Epithelial cell of proximal tubule (primary cell): ENCODE measurements at places on chromosomes 2 and 18.
A peak's percentile ranks its signal among the peaks of the same experiment; 100 is the strongest.

DNA sequence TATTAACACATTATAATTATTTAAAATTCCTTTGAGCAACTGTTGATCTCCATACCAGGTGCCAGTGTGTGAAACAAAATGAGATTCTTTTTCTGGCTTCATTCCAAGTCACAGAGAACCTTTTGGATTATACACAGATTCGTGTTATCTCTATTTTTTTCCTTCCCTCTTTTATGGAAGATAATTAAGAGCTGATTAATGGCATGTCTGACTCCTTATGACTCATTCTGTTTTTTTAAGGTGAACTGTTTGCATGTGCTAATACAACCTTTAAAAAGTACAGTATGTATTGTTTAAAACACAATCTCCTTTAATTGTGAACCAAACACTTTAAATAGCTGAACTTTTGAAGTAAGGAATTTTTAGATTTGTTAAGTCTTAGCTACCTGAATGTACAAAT lies 39.3 kb downstream of the PELI1 start:
- DNase-seq: no peak

DNA sequence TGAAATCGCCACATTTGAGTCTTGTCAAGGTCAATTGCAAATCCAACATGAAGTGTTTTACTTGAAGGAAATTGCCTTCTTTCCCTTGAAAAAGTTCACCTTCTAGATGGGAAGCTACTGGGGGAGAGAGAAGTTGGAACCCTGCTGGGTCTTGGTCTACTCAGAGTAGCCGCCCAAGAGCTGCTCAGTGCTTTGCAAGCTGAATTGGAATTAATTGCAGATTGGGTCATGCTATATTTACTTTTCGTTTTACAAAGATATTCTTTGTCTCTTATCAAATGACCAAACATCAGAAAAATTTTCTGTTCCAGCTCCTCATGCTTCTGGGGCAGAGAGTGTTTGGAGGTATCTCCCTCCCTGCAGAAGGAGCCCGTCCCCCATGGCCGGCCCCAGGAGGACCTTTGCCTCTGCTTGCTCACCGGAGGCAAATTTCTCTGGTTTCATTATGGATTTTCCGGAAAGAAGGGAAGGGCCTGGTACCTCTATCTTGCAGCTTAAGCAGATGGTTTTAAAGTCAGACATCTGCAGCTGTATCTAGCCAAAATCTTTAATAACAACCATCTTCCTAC lies 289.7 kb downstream of the MYT1L start:
- no peak for DNase-seq

GRCh38 chr2:158097481-158097880 lies 4.2 kb upstream of the UPP2 start:
- DNase-seq: no peak

DNA sequence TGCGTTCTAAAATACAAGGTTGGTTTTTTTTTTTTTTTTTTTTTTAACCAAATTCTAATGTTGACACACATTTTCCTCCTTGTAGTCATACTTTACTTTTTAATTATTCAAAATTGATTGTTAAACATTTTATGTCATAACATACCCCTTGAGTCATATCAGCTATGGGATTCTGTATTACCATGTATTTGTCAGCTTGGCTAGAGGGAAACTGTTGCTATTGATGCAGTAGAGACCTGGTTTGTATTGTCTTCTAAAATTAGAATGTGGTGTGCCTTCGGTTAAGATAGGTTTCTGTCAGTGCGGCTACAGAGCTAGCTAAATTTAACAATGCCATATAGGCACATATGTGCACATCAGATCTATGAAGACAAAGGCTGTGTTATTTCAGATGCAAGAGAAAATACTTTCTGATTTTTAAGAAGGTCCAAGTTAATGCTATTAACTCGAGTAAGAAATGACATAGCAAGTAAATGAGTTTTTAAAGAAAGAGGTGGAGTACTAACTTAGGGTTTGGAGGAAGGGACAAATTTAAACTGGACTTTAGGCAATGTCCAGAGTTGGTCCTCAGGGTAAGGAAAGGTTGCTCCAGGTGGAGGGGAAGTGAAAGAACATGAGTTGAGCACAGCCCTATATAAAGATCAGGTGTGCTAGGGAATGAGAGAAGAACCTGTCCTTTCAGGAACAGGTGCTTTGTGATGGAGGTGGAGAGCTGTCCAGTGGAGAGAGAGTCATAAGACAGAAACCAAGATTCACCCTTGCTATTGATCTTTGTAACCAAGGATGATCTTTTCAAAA lies 152.3 kb downstream of the PRPF40A start:
- no peak for DNase-seq

DNA sequence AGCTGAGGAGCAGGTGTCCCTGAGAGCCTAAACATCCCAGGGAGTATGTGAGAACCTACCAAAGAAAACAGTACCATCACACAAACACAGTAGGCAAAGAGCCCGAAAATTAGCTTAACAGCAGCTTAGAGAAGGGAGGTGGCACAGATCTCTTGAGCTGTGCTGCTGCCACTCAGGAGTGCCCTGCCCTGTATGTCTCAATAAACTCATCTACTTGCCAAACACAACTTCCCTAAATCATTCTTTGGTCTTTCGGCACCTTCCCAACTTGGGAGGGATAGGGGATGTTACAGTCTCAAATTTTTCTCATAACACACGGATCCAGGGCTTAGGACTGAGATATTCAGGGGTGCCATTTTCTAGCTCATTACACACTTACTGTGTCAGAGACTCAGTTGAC lies 45.3 kb upstream of the C1D start:
- no peak for DNase-seq

DNA sequence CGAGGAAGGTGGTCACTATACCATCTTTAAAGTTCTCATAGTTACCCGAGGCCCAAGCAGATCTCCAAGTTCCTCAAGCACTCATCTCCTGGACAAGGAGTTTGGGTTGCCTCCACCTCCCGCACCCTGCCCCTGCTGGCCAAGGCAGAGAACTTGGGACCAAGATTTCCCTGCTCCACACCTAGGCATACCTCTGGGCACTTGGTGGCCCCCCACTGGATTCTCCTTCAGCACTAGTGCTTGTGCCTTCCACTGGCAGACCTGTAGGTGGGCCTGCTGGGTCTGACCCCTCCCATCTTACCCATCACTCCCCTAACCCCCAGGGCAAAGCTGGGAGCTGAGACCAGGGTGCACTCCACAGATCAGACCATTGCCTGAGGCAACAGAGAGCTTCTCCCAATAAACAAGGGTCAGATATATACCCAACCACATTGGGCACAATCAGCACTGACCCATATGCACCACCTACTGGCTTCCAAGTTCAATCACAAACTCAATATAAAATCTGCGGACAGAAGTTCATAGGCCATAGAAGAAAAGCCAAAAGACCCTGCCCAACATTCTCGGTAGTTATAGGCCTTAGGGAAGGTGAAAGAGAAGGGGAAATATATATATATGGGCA lies 244.2 kb downstream of the EXOC6B start:
- DNase-seq: no peak

- no peak for DNase-seq
These were observed 35.0 kb downstream of the TEX51 start for GRCh38 chr2:126933711-126934091.

GRCh38 chr2:171389780-171390179 lies 44.0 kb downstream of the METTL8 start:
- no peak for DNase-seq

DNA sequence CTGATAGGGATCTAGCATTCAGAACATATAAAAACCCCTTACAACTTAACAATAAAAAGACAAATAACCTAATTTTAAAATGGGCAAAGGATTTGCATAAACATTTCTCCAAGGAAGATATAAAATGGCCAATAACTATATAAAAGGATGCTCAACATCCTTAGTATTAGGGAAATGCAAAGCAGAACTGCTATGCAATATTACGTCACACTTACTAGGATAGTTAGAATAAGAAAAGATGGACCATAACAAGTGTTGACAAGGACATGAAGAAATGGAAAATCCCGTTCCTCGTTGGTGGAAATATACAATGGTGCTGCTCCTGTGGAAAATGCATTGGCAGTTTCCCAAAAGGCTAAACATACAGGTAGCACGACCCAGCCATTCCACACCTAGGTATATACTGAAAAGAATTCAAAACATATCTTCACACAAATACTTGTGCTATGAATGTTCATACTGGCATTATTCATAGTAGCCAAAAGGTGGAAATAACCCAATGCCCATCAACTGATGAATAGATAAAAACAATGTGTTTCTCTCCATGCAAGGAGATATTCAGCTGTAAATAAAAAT lies 48.2 kb upstream of the REV1 start:
- no peak for DNase-seq

GRCh38 chr2:125092276-125093009 lies 1067.4 kb downstream of the CNTNAP5 start:
- DNase-seq: no peak

DNA sequence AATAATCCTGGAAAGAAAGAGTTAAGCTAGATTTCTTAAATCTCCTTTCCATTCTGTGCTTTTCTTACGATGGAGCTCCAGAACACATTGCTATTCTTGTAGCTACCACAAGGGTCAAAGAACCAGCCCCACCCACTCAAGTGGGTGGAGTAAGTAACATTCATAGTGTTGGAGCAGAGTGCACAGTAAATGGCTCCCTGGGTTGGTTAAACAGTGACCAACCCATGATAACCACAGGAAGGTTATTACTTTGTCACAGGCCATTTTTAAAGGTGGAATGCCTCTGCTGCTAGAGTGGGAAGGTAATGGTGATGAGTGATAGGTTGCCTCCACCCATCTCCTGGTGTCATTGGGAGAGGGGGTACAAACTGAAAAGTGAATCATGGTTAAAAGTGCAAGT lies 13.9 kb downstream of the ARPC2 start:
- DNase-seq: peak; percentile 62

- no peak for DNase-seq
These were observed 285.1 kb downstream of the TNS1 start for GRCh38 chr2:217717646-217718045.

GRCh38 chr18:75068682-75069435 lies 140.1 kb downstream of the PTGR3 start:
- DNase-seq: no peak

DNA sequence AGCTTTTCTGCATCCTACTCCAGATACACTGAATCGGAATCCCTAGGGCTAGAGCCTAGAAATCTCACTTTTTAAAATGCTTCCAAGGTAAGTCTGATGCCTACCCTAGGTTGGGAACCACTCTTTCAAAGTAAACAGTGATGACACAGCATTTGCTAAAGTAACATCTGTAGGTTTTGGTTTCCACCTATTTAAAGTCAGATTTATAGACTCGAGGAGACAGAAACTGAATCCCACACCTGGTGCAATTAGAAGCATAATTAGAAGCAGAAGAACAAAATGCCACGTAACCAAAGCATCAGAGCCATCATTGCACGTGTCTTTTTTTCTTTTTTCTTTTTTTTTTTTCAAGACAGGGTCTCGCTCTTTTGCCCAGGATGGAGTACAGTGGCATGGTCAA lies 40.9 kb downstream of the PDK1 start:
- no peak for DNase-seq

DNA sequence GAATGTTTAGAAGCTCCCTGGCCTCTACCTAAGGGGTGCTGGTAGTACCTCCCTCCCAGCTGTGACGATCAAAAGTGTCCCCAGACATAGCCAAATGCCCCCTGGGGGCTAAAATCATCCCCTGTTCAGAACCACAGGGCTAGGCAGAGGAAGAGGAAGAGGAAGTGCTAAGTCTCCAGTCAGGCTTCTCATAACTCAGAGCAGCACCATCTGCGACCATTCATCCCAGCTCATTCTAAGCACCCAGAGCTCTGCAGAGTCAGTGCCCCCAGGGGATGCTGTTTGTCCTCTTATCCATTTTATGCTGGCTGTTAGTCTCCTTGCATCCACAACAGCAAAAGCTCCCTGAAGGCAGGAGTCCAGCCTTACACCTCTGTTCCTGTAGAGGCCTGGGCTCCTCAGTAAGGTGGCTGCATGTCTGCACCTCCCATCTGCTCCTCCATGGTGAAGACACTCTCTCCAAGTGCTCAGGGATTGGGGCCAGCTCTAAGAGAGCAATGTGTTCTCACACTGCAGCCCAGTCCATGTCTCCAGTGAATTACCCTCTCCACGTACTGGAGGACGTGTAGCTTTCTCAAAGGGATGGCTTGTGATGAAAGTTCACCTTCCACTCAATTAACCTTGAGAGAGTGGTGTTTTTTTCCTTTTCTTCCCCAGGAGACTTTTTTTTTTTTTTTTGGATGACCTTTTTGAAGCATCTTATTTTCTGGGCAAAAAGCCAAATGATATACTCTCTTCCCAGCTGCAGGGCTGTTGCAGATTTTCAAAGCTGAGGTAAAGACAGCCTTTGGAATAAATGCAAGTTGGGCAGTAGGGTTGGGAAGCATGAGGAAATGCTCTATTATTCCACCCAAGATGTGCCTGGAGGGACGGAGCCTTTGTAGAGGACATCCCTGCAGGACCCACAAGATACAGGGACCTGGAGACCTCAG lies 158.9 kb upstream of the SLC14A2 start:
- DNase-seq: no peak

DNA sequence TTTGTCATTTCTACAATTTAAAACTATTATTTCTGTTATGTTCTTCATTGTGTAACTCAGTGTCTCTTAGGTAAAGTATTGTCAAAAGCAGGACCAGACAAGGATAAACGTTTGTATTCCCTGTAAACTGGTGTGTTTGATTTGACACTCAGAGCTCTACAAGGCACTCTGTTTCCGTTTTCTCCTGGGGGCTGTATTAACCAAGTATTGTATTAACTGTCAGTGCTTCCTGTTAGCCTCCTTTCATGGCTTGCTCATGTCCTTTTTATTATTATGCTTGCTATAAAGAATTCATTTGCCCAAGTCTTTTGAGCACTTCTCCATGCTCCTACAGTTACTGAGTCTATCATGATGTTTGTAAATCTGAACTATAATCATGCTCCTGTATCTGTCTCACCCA lies 323.7 kb downstream of the LPIN1 start:
- no peak for DNase-seq

GRCh38 chr2:136112317-136113208 lies 5.4 kb downstream of the CXCR4 start:
- DNase-seq: no peak

DNA sequence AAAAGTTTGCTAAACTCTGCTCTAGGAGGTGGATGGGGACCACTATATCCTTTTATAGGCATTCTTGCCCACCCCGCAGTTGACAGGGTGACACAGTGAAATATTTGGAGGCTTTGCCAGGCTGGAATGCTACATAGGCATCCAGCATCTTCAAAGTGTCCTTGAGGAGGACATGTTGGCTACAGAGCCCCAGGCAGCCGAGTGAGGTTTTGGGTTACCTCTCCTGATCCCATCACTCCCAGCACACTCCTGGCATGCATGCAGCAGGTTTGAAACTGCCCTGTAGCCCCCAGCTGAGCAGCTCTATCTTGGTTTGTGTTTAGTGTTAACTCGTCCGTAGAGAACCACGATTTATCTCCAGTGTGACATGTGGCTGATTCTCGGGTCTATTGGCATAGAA lies 7.3 kb downstream of the FOSL2 start:
- DNase-seq: no peak

DNA sequence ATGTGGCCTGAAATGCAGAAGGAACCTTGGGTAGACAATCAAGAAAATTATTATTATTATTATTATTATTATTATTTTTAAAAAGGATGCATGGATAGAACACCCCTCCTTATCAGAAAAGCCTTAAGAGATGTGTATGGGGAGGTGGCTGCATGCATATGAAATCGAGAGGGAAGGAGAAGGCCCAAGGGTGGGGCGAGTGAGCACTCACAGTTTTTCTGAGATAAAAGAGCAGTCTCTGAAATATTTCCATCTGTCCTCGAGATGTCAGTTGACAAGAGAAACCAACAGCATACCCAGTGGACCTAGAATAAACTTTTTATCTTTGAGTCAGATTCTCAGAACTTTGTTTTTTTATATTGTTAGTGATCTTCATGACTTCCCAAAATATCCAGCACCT lies 282.9 kb downstream of the GPD2 start:
- DNase-seq: no peak
